ENCODE measurements at places on chromosomes 3 and 15.
A peak's percentile ranks its signal among the peaks of the same experiment; 100 is the strongest.

DNA sequence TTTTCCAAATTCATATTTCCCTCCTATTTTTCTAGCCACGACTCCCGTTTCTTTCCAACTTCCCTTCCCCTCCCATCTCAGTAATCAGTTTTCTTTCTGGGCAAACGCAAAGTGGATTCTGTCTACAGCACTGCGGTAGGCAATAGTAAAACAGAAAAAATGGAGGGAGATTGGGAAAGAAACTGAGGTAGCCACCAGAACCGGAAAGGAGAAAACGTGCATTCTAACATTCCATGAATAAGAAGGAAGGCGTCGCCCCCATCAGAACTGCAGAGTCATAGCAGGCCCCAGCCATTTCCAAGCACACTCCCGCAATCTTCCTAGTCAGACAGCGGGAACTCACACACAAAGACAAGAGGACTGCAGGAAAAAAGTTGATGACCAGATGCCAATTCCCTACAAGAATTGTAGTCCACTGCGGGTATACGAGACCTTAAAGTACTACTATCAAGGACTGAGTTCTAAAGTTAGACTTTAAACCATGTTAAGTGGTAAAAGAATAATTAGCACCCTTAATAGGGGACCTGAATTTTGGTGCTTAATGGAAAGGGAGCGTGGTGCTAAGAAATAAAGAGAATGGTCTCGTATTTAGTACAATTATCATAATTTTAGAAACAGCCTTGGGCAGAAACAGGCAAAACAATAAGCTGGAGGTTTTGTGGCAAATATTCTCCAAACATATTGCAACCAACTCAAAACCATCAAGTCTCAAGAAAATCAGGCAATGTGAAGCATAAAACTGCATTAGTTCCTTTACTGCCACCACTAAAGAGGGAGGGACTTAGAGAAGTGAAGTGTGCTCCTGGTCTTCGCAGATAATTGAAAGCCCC lies 1.4 kb downstream of the PFN2 start:
- no peak for DNase-seq

DNA sequence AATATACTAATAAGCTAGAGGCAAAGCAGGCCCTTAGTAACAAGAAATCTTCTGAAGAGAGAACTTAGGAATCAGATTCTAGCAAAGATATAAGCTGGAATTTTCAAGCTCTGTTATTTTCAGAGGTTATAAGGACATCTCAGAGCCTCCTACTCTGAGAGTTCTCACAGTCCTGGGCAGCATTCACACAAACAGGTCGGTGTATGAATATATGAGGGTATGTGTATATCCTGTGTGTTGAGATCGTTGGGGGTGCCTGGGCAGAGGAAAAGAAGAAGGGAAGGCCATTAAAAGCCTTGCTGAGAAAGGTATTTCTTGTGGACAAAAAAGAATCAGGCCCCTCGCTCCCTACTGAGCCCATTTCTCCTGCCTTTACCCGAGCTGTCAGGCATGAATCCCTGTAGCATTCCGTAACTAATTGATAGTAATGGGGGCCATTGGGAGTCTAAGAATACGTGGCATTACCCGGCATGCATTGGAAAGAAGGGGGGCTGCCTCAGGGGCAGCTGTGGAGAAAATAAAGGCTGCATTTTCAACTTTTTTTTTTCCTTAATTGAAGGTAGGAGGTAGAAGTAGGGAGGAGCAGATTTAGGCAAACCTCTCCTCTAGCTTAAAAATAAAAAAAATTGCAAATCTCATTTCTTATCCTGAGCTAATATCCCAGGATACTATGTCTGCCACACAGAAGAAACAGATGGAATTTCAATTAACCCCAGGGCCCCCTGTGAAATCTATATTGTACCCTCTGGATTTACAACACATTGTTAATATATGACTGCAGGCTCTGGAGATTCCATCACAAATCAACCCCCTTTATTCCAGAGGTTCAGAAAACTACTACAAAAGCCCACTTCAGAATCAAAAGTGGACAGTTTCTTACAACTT lies 103.8 kb downstream of the GTPBP8 start:
- DNase-seq, result no peak

- DNase-seq, result no peak
Observed at GRCh38 chr15:95799286-95800200, 531.0 kb upstream of the NR2F2 start.

GRCh38 chr15:101128221-101129015 lies 123.4 kb downstream of the CHSY1 start:
- DNase-seq, result no peak

GRCh38 chr3:121916189-121916588 lies 22.0 kb downstream of the SLC15A2 start:
- DNase-seq, result no peak

DNA sequence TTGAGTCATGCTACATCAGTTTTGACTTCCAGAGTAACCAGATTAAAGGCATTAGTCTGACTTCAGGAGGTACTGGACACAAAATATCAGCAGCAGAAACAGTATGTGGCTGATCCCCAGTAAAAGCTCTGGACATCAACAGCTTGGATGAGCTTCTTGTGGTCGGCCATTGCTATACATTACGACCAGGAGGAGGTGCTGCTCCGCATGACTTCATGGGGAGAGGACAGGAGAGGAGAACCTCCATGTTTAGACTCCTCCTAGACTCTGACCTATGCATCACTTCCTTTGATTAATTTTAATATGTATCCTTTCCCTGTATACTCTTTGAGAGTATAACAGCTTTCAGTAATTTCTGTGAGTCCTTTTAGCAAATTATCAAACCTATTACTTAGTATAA lies 285.6 kb upstream of the ARHGEF26 start:
- DNase-seq, result no peak

GRCh38 chr3:22748453-22749045 lies 454.6 kb upstream of the UBE2E2 start:
- no peak for DNase-seq

GRCh38 chr3:14273901-14274611 lies 95.4 kb downstream of the LSM3 start:
- DNase-seq, result no peak

DNA sequence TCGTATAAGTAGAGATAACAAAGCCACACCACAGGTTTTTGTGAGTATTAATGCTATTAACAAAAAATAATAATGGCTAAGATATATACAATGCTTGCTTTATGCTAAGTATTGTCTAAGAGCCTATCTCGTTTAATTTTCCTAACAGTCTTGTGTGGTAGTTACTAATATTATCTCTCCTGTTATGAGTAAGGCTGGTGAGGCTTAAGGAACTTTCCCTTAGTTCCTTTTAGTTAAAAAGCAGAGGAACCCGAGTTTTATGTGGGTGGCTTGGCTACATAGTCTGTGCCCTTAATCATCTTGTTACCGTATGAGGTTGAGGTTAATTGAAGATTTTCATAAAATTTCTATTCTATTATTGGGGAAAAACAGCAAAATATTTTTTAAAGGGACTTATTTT lies 218.4 kb downstream of the SOX2 start:
- DNase-seq, result no peak

GRCh38 chr3:1092771-1093170 lies at the start of gene CNTN6:
Gene CNTN6, plus strand, starts transcription at chr3:1093024. Its CDS starts 54,985 bp downstream, at chr3:1148009.
- no peak for DNase-seq

DNA sequence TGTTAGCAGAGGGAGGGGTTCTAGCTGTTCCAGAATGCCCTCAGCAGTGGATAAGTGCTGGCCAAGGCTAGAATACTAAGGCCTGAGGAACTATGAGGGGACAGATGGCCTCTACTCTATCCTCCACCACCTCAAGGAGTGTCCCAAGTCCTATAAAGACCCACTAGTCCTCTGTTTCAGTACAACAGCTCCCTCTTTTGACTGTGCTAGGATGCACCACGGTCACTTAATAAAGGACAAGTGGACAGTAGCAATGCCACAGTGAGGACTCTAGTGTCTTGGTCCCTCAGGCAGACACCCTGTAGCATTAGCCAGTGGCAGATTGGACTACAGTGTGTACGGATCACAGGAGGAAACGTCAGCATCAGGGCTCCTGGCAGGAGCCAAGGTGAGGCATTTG lies 171.8 kb upstream of the PROK2 start:
- no peak for DNase-seq

GRCh38 chr3:6717026-6717943 lies 143.6 kb upstream of the GRM7 start:
- no peak for DNase-seq

DNA sequence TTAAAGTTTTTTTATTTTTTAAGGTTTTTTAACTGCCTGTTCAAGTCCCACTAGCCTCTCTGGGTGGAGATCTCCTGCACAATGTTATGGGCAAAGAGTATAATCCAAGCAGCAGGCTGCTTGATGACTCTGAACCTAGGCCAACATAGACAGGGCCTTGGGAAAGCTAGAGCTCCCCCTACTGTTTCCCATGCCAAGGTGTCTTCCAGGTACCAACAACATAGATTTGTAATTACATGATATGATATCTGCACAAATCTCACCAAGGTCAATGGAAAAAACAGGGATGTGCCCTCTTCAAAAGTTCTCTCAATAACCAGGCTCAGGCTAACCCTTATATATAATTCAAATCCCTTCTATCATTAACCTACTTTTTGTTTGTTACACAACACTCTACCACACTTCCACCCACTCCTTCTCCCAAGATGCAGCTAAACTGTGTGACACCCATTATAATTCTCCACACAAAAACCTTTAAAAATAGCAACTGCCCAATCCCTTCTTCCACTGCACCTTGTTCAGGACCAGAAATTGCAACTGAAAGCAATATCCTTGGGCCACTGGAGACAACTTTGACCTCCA lies 43.8 kb downstream of the RBM15B start:
- DNase-seq, result no peak

- DNase-seq, result no peak
Observed at GRCh38 chr3:72332036-72332435, 516.2 kb downstream of the SHQ1 start.

GRCh38 chr3:131995891-131996290 lies 38.9 kb downstream of the CPNE4 start:
- DNase-seq, result no peak

GRCh38 chr3:128351546-128351945 lies 115.1 kb downstream of the DNAJB8 start:
- DNase-seq, result no peak

GRCh38 chr3:114709102-114709501 lies 415.3 kb downstream of the TIGIT start:
- DNase-seq, result no peak

DNA sequence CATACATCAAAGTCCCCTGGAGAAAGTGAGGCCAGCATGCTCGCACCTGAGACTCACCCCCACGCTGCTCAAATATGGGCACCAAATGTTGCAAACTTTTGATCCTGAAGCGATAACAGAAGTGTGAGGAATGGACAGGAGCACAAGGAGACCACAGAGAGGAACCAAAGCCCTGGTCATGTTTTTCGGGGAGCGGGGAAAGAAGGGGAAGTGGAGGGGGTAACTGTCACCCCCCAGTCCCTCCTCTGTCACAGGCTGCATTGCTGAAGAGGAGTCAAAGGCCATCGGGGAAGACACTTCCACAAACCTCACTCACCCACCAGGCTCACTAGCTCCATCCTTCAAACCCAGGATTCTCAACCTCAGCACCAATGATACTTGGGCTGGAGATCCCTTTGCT lies 182.4 kb downstream of the UACA start:
- DNase-seq, result no peak

- DNase-seq, result no peak
Observed at GRCh38 chr3:100533176-100533575, 40.8 kb downstream of the TMEM45A start.

- DNase-seq, result no peak
Observed at GRCh38 chr15:33963831-33964664, 4.2 kb upstream of the CHRM5 start.

GRCh38 chr3:148218222-148218621 lies 479.5 kb upstream of the AGTR1 start:
- DNase-seq, result no peak

DNA sequence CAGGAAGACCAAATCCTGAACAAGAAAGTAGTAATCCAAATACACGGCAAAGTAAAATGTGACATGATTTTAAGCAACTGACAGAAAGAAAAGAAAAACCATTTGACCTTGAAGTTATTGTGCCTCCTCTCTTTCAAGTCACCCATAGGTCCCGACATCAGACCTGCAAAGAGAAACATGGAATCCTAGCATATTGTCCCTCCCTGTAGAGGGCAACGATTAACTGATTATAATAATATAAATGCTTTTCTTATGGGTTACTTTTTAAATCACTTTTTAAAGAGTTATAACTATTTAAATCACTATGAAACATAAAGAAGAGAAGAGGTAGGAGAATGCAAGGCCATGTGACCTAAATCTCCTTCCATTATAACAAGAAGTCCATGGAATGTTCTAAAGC lies 143.2 kb upstream of the LIPC start:
- DNase-seq, result no peak

- DNase-seq, result no peak
Observed at GRCh38 chr3:151174351-151174750, 28.7 kb downstream of the GPR171 start.

- peak; percentile 11 for DNase-seq
Observed at GRCh38 chr3:113441051-113441770, at the start of gene CFAP44. Gene CFAP44, minus strand, starts transcription at chr3:113441493. Its CDS starts 7,829 bp downstream, at chr3:113433664.

DNA sequence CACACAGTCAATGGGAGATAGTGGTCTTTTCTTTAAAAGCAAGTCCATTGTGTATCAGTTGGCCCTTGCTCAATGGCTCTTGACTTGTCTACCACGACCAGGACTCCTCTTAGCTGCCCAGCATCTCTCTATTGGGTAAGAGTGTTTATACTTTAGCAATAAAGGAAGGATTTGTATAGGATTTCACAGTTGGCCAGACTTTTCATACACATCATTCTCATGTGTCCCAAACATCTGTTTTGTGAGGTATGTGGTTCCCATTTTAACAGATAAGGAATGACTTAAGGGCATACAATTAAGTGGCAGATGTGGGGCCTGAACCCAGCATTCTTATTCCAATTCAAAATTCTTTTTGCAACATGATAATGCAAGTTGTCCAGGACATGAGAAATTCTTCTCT lies 191.5 kb downstream of the CHST2 start:
- no peak for DNase-seq

- no peak for DNase-seq
Observed at GRCh38 chr15:78420220-78420619, 17.8 kb upstream of the IREB2 start.

Data from stimulated activated CD8-positive, alpha-beta memory T cell treated with anti-CD3 and anti-CD28 coated beads, Interleukin-4, amount 100 ng/mL, for 1 hour (primary cell).